ENCODE measurements at places on chromosomes 4 and X.

- H3K4me1 ChIP-seq: peaks cover 17% of the 10 kb centered on the region
- DNase-seq: no peak
- no peak overlapping the region for H3K4me3 ChIP-seq
- no peaks in the 10 kb centered on the region for H3K27me3 ChIP-seq
Observed at GRCh38 chr4:120919358-120919757, 3.2 kb downstream of the PRDM5 start.

DNA sequence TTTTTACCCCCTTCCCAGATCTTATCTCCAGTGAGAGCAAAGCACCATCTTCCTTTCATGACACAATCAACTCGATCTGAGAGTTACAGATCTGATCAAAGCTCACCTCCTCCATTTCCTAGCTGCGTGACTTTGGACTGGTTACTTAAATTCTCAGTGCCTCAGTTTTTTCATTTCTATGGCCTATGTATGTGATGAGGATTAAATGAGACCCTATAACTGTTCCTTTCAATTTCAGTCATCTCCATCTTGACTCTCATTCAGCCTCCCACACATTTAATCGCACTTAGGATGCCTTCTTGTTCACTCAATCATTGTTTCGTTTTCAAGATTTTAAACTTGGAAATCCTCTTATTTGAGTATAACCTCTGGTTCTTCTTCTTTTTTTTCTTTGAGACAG, 20.1 kb upstream of the CXCR3 start:
- no peaks in the 10 kb centered on the region for H3K36me3 ChIP-seq
- DNase-seq: no peak
- H3K4me1 ChIP-seq: no peaks in the 10 kb centered on the region
- H3K27ac ChIP-seq: no peak overlapping the region
- H3K4me3 ChIP-seq: no peak overlapping the region

DNA sequence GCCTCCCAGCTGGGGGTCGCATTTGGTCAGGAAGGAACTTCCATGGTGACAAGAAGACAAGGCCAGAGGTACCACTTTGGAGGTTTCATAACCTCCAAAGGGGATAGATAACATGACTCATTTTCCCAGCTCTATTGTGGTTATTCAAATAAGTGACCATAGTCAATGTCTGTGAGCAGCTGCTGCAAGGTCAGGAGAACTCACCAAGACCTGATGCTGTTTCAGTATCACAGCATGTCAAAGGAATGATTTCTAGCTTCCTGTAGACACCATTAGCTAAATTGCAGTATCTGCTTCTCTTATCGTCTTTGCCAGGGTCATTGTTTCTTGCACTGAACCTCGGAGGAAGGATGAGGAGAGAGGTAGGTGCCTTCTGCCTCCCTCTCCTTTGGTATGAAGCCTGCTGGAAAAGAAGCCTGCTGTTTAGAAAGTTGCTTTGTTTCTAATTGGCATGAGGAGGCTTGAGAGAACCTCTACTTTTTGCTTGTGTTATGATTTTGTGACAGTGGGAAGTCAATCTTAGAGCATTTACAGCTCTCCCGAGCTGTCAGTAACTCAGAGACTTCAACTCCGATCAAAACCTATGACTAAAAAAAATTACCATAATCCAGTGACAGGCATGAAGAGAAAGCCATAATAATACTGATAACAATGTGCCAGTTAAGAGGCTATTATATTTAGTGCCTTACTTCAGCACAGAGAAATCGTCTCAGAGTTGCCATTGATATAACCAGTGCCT, 38.0 kb upstream of the GATB start:
- H3K4me3 ChIP-seq: no peak overlapping the region
- no peak overlapping the region for H3K27ac ChIP-seq
- no peak for DNase-seq
- peaks cover 5% of the 10 kb centered on the region for H3K27me3 ChIP-seq

DNA sequence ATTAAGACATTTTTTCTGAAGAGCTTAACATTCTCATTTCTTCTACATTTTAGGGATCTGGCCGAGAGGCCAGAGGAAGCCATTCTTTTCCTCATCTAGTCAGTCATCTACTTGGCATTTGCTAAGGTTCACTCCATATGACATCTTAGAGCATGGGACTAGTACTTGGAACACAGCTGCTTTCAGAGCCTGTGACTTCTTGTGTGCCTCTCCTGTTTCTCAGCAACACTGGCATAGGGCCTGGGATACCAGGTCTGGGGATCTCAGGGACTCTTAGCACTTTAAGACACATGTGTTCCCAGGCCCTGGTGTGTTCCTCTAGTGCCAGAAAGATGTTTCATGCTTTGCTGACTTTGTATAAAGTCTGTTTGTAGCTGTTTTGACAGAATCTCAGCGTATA, 7.3 kb downstream of the PLP1 start:
- no peaks in the 10 kb centered on the region for H3K36me3 ChIP-seq
- no peak for DNase-seq
- no peak overlapping the region for H3K27ac ChIP-seq
- no peaks in the 10 kb centered on the region for H3K4me1 ChIP-seq
- no peak overlapping the region for H3K4me3 ChIP-seq
- H3K27me3 ChIP-seq: no peaks in the 10 kb centered on the region

GRCh38 chr4:155956461-155956860, 2.8 kb upstream of the CTSO start:
- no peaks in the 10 kb centered on the region for H3K27me3 ChIP-seq
- DNase-seq: no peak
- H3K27ac ChIP-seq: no peak overlapping the region
- no peaks in the 10 kb centered on the region for H3K36me3 ChIP-seq
- no peak overlapping the region for H3K4me3 ChIP-seq

- H3K4me3 ChIP-seq: no peak overlapping the region
- no peak overlapping the region for H3K27ac ChIP-seq
- DNase-seq: no peak
- H3K36me3 ChIP-seq: no peaks in the 10 kb centered on the region
Observed at GRCh38 chr4:185738820-185739219, 73.2 kb downstream of the SORBS2 start.

GRCh38 chr4:2858451-2859217, 15.0 kb downstream of the ADD1 start:
- peaks cover 76% of the 10 kb centered on the region for H3K4me1 ChIP-seq
- no peak for DNase-seq
- H3K36me3 ChIP-seq: peaks cover 14% of the 10 kb centered on the region
- H3K27ac ChIP-seq: peak overlapping the region; percentile 49
- H3K27me3 ChIP-seq: no peaks in the 10 kb centered on the region
- no peak overlapping the region for H3K4me3 ChIP-seq

DNA sequence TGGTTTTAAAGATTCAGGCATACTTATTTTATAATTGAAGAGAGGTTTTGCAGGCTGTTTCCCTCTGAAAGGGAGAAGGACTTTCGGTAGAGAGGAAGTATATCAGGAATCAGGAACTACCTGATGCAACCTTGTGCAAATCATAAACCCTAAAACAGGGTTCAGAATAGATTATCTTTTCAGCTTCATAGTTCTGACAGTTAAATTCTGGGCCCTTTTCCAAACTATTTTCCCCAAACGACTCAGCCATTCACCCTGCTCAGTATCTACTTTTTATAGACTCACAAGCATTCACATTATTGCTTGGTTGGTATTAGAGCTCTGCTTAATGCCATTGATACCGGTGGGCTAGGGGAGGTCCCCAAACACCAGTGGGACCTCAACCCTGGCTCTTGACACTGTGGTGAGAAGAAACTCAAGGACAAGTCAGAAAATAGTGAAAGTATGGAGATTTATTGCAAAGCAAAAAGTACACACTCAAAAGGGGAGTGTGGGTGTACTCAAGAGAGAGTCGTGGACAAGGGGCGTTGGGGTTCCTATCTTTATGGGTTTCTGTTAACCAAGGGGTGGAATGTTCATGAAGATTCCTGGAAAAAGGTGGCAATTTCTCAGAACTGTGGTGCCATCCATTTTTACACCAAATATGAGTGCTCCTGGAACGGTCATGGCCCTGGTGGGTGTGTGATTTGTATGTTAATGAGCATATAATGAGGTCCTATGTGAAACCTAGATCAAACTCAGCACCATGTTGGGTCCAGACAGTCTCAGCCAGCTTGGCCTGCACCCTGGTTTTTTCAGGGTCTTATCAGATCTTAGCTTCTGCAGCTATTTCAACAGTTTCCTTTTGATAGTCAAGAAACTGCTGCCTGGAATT, 238.3 kb downstream of the DCLK2 start:
- no peaks in the 10 kb centered on the region for H3K4me1 ChIP-seq
- DNase-seq: no peak
- no peak overlapping the region for H3K27ac ChIP-seq
- H3K36me3 ChIP-seq: no peaks in the 10 kb centered on the region

- no peaks in the 10 kb centered on the region for H3K36me3 ChIP-seq
- no peak for DNase-seq
Observed at GRCh38 chr4:47862297-47862696, 24.4 kb upstream of the CORIN start.

- H3K4me3 ChIP-seq: peak overlapping the region; percentile 17
- no peaks in the 10 kb centered on the region for H3K4me1 ChIP-seq
- no peak overlapping the region for H3K27ac ChIP-seq
- DNase-seq: no peak
Observed at GRCh38 chr4:89897867-89898266, 3.2 kb downstream of the MMRN1 start.

DNA sequence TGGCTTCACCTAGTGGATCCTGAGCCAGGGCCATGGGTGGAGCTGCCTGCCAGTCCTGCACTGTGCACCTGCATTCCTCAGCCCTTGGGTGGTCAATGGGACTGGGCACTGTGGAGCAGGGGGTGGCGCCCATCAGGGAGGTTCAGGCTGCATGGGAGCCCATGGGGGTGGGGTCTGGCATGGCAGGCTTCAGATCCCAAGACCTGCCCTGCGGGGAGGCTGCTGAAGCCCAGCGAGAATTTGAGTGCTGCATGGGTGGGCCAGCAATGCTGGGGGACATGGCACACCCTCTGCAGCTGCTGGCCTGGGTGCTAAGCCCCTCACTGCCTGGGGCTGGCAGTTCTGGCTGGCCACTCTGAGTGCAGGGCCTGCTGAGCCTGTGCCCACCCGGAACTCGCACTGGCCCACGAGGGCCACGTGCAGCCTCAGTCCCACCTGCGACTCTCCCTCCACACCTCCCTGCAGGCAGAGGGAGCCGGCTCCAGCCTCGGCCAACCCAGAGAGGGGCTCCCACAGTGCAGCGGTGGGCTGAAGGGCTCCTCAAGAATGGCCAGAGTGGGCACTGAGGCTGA, 270.0 kb downstream of the CENPC start:
- no peak overlapping the region for H3K27ac ChIP-seq
- H3K36me3 ChIP-seq: no peaks in the 10 kb centered on the region
- no peak overlapping the region for H3K4me3 ChIP-seq
- no peak for DNase-seq
- H3K27me3 ChIP-seq: no peaks in the 10 kb centered on the region

DNA sequence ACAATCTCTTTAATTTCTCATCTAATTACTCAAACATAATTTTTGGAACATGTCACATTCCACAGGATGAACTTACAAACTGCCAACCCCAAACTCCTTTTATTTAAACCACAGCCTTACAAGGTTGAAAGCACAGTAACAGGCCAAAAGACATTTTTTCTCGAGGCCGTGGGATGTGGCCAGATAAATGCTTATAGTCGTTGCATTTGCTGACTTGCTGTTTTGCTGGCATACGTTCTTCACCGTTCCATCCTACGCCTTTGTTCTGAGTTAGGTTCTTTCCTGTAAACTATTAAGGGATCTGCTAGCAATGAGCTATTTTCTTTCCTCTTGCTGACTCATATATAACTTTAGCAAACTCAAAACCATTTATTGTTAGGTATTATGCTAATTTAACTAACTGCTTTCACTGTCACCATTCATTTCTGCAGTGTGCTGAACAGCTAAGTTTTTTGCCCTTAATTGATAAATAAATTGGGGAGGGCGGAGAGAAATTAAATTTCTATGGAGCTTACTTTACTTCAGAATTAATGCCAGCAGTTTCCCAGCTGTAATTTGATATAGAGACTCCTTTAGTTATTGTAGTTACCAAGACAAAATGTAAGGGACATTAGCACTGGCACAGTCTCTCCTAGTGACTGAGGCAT, 135.1 kb upstream of the PACRGL start:
- H3K27ac ChIP-seq: no peak overlapping the region
- no peak overlapping the region for H3K4me3 ChIP-seq
- no peaks in the 10 kb centered on the region for H3K27me3 ChIP-seq
- H3K36me3 ChIP-seq: peaks cover 4% of the 10 kb centered on the region
- no peaks in the 10 kb centered on the region for H3K4me1 ChIP-seq

GRCh38 chrX:21865436-21865835, 9.6 kb downstream of the YY2 start:
- H3K27me3 ChIP-seq: no peaks in the 10 kb centered on the region
- no peaks in the 10 kb centered on the region for H3K4me1 ChIP-seq
- no peak overlapping the region for H3K4me3 ChIP-seq
